ENCODE measurements at places on chromosomes 1 and 21. TPM values are rescaled to one million over a fixed set of nuclear protein-coding genes. Genes with fewer than 3 reads are reported as not detected.

Gene FAM76A
- 30.6 TPM for total RNA-seq

Gene ATG4C
- 9.4 TPM for total RNA-seq

DNA sequence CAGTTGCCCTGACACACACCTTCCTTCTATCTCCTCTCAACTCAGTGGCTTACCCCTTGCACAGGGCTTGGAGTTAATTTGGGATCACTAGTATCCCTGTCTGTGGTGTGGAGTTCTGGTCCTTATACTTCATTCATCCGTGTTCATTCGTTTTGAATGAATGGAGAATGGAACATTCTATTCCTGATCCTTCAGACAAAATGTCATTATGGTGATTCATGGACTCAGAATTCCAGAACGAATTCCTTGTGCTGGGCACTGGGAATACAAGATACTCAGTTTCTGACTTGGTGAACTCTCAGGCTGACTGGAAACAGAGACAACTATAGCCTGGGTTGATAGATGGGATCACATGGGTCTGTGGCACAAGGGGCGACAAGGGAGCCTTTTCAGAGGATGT, 49.9 kb upstream of the TRABD2B start:
- DNase-seq, result no peak

- no peak for DNase-seq
Measured at GRCh38 chr1:234093741-234094140, 189.3 kb downstream of the SLC35F3 start.

- DNase-seq, result no peak
Measured at GRCh38 chr1:179314928-179315327, 21.3 kb downstream of the SOAT1 start.

- no peak for DNase-seq
Measured at GRCh38 chr1:216095400-216095799, 327.8 kb downstream of the USH2A start.

DNA sequence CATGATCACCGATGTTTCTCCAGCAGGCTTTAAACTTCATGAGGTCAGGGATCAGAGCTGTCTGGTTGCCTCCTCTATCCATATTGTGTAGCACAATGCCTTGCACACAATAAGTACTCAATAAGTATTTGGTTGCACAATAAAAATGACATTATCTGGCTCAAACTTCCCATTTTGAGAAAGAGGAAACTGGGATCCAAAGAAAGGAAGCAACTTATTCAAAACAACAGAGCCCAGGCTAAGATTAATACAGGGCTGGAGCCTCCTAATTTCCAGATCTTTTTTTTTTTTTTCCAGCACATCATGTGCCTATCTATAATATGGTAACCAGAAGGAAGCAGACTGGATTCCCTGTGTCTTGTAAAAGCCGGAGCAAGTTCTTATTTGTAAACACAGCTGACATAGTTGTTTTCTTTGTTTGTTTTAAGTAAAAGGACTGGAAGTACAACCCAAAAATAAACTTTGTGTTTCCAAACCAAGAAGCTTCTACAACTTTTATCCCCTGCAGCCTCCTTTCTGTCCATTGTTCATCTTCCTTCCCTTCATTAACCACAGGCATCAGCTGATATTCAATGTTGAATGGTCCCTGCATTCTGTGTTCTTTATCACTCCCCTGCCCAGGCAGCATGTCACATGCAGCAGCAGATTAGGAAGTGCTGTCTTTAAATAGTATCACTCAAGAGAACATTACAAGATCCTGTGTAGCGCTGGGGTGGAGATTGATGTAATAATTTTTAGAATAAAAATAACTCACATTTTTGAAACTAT, 71.2 kb upstream of the HOOK1 start:
- no peak for DNase-seq
